ENCODE measurements at places on chromosomes 11 and 22.

GRCh38 chr11:119368121-119369034 is 13.1 kb downstream of the USP2 start:
- peak; percentile 74 for DNase-seq

GRCh38 chr11:821512-822371 is 3.0 kb downstream of the PNPLA2 start:
- no peak for DNase-seq

DNA sequence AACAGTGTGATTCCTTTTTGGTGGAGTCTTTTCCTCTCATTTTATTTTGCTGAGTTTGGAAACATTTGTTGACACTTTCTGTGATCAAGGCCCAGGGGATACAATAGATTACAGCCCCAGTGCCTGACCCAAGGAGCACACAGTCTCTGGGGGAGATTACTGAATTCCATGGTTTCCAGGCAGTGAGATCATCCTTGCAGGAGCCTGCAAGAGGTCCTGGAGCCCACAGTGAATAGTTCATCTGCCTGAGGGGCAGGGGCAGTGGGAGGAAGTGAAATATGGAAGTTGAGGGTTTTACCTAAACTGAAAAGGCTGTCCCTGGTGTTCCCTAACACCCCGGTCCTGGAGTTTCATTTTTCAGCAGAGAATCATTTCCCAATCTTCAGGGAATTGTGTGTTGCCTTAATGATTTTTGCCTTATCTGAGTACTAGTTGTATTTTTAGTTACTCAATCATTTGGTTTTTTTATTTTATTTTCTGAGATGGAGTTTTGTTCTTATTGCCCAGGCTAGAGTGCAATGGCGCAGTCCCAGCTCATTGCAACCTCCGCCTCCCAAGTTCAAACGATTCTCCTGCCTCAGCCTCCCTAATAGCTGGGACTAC is 7.7 kb downstream of the CCS start:
- no peak for DNase-seq

- no peak for DNase-seq
Observed at GRCh38 chr11:70763606-70764005, 365.3 kb downstream of the CTTN start.

DNA sequence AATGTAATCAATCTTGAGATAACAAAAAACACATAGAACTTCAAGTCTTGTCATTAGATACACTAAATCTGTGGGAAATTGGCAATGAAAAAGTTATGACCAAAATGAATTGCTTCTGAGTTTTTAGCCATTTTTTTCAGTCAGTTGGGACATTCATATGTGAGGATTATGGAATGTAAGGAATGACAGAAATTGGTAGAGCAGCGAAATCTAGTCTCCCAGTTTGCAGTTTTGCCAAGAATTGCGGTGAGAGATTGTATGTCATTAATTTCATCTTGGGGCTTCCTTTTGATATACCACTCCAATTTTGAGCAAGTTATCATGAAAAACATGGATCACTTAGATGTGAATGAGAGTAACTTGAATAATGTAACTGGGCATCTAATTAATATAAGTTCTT is 49.9 kb downstream of the SIK2 start:
- no peak for DNase-seq

DNA sequence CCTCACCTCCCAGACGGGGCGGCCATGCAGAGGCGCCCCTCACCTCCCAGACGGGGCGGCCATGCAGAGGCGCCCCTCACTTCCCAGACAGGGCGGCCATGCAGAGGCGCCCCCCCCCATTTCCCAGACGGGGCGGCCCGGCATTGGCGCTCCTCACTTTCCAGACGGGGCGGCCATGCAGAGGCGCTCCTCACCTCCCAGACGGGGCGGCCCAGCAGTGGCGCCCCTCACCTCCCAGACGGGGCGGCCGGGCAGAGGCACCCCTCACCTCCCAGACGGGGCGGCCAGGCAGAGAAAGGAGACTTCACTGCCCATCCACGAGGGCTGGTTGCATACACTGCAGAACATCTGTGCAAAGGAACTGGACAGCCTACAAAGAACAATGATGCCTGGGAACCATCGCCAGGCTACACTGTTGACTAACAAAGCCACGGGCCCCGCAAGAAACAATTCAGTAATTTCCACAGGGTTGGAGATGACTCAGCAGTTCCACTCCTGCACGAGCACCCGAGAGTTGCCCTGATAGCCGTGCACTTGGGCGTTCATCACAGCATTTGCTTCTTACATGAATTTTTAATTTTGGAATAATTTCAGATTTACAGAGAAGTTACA is 58.7 kb downstream of the CTTN start:
- DNase-seq, result peak; percentile 37

GRCh38 chr22:46069521-46070214 is 80.7 kb upstream of the PPARA start:
- DNase-seq, result peak; percentile 94

DNA sequence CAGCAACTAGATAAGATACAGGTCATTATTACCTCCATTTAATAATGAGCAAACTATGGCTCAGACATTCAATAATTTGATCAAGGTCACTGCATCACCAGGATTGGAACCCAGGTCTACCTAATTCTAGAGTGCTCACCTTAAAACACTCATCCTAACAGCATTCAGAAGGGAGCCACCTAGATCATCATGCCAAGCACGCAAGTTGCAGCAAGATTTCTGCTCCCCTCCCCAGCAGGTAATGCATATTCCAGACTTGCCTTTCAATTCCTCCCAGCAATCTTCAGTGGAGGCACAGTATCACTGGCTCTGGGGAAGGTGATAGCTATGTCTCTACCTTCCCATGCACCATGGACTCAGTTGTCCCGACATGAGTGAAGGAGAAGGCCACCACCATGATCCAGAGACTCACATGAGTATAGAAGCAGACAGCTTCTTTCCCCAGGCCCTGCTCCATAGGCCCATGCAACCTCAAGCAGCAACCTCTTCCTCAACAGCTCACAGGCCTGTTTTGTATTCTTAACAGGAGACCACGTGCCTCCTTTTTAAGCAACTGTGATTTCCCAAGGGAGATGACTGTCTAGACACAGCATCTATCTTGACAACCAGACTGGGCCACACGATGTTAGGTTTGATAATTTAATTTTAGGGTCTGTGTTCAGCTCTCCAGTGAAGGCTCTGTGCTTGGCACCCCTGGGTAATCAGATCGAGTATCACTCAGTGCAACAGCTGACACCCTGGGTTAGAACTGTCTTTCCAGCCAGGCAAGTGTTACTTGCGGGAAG is 36.4 kb downstream of the RAB30 start:
- DNase-seq, result no peak

GRCh38 chr22:41410311-41410751 is 28.6 kb downstream of the TEF start:
- no peak for DNase-seq

- no peak for DNase-seq
Observed at GRCh38 chr11:119865661-119866156, 136.7 kb upstream of the NECTIN1 start.

- no peak for DNase-seq
Observed at GRCh38 chr11:130740819-130741218, 175.5 kb downstream of the SNX19 start.

DNA sequence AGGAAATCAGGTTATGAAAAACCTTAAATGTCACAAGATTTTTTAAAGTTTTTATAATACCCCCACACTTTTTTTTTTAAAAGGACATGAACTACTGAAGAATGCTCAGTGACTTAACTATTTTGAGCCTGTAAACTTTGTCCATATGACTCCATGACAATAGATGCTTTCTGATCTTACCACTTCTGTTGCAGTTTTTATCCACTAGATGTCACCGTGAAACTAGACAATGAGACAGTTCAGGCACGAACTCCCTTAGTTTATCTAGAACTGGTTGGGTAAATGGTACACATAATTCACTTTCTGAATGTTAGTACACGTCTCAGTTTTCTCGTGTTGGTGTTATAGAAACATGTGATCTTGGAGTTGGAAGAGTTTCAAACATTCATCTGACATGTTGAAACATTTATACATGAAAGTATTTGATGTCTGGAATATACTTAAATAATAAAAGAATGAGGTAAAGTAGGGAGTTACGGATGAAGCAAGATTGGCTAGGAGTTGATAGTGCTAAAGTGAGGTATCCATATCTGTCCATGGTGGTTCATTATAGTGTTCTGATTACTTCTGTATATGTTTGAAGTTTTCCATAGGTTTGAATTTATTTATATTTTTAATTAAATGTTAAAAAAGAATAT is 8.1 kb downstream of the CCDC15 start:
- DNase-seq, result peak; percentile 83

DNA sequence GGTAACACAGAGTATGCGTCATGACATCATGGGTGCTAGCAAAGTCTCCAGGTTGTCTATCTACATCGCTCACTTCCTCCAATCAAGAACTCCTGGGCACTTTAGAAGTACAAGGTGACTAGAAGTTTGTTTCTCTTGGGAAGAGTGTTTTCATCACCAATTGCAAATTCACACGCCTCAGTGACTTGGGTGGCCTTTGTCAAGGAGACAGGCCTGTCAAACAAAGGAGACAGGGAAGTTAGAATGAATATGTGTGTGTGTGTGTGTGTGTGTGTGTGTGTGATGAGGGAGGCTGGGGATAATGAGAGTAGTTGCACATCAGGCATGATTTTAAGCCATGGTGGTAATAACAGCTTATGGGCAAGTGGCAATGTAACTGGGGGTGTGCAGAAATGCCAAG is 953.2 kb downstream of the OPCML start:
- no peak for DNase-seq

- no peak for DNase-seq
Observed at GRCh38 chr11:15913261-15913660, 443.1 kb downstream of the SOX6 start.

DNA sequence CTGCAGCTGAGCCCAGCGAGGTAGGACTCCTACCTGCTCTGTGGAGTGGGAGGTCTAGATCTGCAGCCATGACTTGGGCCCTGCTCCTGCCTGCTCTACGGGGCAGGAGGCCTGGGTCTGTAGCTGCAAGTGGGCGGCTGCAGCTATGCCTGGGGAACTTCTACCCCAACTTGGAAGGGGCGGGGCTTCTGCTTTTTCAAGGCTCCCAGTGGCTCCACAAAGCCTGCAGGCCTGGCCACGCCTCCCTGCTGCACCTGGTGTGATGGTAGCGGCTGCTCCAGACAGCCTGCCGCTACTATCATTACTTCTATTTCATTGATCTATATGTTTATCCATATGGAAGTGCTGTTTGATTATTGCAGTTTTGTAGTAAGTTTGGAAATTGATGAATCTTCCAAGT is 121.2 kb downstream of the NELL1 start:
- no peak for DNase-seq

GRCh38 chr11:33696411-33696810 is 4.2 kb downstream of the C11orf91 start:
- no peak for DNase-seq

DNA sequence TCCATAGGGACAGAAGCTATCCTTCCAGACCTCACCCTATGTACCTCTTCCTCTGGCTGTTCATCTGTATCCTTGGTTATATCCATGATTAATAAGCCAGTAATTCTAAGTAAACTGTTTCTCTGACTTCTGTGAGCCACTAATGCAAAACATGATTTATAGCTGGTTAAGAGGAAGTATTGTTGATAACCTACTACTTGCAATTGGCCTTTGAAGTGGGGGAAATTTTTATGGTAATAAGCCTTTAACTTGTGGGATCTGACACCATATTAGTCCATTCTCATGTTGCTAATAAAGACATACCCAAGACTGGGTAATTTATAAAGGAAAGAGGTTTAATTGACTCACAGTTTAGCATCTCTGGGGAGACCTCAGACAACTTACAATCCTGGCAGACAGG is 21.9 kb downstream of the CASP12 start:
- no peak for DNase-seq

DNA sequence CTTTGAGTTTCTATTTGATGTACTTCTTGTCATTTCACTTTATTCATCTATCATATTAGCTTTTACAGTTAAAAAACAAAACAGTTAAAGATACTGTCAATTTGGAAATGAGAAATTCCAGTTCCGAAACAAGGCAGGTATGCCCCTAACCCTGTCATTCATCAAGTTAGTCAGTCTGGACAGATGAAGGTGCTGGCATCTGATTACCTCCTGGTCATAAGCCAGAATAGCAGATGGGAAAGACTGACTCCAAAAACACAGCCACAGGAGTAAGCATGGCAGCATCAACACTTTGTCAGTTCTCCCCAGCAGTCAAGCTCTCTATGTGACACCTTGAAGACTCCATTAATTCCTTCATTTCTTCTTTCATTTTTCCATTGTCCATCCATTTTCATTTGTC is 4.3 kb downstream of the LRRC51 start:
- DNase-seq, result no peak

DNA sequence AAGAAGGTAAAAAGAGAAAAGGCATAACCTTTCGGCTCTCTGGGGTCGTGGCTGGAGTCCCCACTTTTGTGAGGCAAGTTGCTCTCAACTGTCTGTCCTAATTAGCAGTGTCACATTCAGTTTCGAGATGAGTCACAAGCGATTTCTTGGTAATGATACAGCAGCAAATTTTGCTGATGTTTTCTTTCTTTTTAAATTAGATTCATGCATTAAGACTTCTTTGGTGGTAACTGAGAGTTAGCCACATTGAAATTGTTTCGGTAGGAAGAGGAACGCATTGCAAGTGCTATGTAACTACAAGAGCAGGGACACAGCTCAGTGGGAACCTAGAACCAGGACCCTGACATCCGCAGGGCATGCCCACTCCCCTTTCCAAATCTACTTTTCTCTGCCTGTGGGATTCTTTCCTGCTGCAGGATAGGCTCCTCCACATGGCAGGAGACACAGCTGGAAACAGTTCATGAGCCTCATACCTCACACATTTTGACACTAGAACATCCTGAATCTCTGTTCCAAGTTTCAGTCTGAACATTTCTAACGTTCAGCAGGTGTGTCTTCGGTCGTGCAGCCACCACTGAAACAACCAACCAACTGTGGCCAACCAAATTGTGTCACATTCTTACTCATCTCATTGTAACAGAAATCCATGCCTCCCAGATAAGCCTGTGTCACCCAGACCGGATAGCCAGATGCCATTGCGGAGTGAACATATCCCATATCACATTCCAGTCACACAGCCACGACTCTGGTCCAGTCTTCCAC is 987.6 kb downstream of the NTM start:
- DNase-seq, result no peak

DNA sequence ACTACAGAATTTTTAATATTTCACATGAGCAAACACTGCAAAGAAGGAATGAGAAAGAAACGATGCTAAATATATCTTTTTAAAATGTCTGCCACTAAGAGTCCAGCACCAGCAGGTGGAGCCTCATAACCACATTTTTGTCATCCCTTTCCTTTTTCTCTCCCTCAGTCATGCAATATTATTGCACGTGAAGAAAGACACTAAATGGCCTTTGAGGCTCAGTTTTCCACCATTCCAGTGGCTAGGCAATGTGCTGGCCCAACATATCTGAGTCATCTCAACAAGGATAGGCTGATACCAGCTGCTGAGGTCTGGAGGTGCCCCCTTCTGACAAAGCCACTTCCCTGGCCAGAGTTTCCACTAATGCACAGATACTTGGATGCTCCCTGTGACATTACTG is 1.8 kb downstream of the ALKBH8 start:
- DNase-seq, result peak; percentile 69

DNA sequence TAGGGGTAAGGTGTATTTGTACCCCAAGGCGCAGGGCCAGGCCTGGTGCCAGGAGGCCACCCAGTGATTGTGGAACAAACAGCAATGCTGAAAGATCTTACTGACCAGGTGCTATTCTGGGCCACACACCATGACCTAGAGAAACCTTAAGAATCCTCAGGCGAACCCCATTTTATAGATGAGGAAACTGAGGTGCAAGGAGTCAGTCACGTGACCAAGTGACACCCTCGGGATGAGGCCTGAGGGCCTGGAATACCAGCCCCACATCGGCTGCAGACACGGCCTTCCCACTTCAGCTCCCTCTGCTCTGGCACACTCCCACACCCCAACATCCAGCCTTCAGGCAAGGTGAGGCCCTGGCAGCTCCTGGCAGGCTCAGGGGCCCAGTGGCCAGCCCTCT is 13.1 kb downstream of the CABP7 start:
- DNase-seq, result peak; percentile 23

GRCh38 chr22:48426466-48427380 is 1401.0 kb downstream of the BRD1 start:
- no peak for DNase-seq

Measured in hematopoietic multipotent progenitor cell treated with erythropoietin and hydrocortisone succinate and interleukin-3 and kit ligand, for 8 days (in vitro differentiated cells).